ENCODE measurements at places on chromosomes 2 and 18.
A peak's percentile ranks its signal among the peaks of the same experiment; 100 is the strongest.

- peak; percentile 90 for DNase-seq
Measured at GRCh38 chr2:201807452-201807999, 1.2 kb downstream of the CDK15 start.

- no peak for DNase-seq
Measured at GRCh38 chr18:5972298-5972697, 77.0 kb upstream of the TMEM200C start.

GRCh38 chr2:173232956-173233744, 121.5 kb upstream of the CDCA7 start:
- DNase-seq: no peak

GRCh38 chr2:229825476-229825875, 96.3 kb downstream of the TRIP12 start:
- no peak for DNase-seq

DNA sequence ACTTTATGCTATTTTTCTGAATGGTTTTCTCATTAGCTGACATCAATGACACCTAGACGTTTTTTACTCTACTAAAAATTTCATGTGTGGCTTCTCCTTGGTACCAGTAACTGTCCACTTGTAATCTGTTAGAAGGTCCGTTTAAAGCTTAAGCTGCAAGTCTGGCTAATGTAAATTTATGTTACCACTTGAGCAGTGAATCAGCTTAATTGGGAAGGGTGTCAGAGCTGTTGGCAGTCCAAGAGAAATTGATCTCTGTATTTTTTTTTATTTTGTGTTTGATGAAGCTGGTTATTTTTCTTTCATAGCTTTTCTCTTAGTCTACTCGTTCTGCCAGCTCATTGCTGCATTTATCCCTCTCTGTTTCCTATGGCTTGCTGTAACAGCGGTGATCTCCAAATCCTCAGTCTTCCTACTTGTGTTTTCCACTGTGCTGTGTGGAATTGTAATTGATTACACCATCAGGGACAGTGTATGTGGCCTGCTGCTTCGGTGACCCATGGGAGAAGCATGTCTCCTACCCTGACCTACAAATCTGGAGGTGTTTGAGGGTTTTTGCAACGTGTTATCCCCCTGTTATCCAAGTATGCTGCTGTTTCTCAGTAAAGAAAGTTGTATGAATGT, 724.2 kb upstream of the REG3G start:
- DNase-seq: no peak

DNA sequence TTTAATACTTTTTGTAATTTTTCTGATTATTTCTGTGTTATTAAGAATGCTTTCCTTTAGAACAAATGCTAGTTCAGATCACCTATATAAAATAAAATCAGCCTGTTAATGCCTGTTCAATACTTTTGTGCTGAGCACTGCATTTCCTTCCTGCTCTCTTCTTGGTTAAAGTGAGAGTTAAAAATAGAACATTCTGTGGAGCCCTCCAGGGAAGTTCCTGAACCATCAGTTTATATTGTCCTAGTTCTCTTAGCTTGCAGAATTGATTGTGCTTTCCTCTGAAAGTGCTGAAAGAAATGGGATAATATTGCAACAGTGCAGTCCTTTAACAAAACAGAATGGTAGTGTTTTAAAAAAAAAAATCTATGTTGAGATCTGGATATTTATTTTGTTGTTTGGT, 74.6 kb upstream of the UBXN4 start:
- peak; percentile 1 for DNase-seq

DNA sequence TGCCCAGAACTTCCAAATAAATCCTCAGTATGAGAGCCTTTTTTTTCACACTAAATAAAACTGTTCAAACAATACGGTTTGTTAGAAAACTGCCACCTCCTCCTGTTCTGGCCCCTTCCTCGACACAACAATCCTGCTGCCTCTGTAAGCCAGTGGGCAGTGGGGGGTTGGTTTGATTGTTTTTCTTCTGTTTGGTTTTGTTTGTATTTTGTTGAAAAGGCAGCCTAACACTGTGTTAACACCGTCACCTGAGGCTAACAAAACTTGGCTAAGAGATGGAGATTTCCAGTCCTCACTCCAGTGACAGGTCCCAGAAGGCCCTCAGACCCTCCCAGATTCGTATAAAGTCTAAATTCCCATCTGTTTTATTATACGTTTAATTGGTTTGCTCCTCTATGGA, 402.1 kb downstream of the ZNF521 start:
- DNase-seq: no peak

- no peak for DNase-seq
Measured at GRCh38 chr2:16900405-16901025, 234.9 kb upstream of the CYRIA start.

DNA sequence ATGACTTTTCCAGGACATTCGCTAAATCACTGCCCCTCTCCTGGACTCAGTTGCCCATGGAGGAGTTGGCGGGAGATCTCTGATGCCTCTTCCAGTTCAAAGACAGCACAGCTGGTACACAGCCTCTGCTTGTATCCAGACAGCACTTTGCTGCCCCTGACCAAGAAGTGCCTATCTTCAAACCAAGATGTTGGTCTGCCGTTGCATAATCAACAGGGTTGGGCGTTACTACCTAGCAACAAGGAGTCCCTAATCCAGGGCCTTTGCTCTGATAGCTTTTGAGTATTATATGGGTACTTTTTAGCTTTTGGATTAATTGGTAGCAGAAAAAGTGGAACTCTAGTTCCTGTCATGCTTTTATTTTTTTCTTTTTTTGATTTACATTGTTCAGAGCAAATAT, 166.6 kb downstream of the FAM210A start:
- DNase-seq: no peak

DNA sequence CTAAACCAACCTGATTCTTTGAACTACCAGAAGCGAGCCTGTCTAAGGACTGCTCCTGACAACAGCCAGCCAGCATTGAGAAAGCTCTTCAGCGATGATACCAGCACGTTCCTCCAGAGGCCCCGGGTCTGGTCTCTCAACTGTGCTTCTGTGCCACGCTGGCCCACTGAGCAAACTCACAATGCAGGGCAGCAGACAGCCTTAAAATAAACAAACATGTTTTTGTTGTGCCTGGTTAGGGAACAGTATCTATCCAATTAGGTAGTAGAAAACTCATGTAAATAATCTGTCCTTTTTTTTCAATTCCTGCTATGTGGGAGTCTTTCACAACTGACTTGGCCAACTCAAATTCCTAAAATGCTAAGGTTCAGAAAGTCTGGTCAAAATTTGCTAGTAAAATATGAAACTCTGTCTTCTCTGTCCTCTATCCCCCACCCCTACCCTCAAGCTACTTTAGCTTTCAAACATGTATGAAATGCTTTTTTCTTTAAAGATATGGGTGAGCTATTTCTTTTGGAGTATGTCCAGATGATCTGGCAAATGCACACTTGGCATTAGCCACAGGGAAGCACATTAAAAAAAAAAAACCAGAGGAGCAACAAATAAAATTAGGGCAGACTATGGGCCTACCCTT, 21.4 kb upstream of the EML4 start:
- DNase-seq: no peak

DNA sequence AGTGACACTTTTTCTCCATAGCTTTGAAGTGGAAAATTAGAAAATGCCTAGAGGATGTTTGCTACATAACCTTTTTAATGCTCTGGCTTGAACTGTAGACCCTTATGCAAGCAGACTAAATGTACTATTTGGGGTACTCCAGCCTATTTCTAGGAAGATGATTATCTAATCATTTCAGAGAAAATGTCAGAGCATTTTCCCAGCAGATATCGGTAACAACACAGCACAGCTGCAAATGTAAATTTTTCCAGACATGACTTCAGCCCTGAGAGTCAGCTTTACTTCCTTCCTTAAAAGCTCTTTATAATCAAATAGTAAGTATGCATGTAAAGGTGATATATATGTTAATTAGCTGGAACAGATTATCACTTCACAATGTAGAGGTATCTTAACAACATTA, 1647.1 kb downstream of the SUCLG1 start:
- DNase-seq: no peak

GRCh38 chr2:72134408-72134996, 13.2 kb downstream of the CYP26B1 start:
- no peak for DNase-seq

- no peak for DNase-seq
Measured at GRCh38 chr2:228655331-228655730, 473.8 kb upstream of the SPHKAP start.

GRCh38 chr2:42063431-42064171, 15.8 kb downstream of the PKDCC start:
- no peak for DNase-seq

GRCh38 chr2:66568650-66569300, 133.8 kb downstream of the MEIS1 start:
- DNase-seq: no peak

DNA sequence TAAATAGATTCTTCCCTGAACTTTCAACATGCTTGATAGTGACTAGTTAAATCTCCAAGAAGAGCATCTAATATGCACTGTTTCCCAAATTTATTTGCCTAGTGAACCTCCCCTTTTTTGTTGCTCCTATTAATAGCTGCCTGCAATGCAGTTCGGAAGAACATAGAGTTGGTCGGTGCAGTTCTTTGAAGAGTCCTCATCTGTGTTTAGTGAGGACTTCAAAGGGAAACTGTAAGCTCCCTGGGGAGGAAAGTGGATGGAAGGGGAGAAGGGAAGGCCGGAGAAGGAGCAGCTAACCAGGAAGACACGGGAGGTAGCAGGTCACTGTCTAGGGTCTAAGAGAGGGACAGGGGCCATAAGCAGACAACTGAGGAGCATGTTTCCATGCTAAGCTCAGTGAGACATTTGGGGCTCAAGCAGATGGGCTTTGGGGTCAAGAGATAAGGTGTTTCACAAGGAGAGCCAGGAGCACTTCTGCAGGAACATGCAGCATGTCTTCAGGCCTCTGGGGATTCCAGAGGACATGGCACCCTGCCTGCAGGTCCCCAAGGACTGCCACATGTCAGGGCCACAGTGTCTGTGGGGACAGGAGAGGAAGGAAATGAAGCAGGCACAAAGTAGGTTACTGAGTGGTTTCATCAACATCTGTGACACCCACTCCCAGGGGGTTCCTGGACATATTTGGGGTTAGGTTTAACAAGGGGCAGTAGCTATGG, 48.7 kb upstream of the ANXA4 start:
- DNase-seq: no peak

DNA sequence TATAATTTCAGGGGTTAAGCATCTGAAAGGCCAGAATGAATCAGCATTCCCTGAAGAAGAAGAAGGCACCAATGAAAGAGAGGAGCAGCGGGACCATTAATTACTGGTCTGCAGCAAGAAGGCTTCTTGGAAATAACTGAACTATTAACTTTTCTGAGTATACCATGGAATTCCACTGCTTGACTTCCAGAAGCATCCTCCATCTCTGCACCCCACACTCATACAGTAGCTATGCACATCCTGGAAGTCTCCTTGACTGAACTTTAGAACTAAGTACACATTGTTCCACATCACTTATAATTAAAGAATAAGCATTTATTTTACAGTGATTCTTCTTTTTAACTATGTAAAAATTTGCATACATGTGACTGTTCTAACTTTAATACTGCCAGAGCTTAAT, 131.5 kb downstream of the PPP1R1C start:
- DNase-seq: no peak

DNA sequence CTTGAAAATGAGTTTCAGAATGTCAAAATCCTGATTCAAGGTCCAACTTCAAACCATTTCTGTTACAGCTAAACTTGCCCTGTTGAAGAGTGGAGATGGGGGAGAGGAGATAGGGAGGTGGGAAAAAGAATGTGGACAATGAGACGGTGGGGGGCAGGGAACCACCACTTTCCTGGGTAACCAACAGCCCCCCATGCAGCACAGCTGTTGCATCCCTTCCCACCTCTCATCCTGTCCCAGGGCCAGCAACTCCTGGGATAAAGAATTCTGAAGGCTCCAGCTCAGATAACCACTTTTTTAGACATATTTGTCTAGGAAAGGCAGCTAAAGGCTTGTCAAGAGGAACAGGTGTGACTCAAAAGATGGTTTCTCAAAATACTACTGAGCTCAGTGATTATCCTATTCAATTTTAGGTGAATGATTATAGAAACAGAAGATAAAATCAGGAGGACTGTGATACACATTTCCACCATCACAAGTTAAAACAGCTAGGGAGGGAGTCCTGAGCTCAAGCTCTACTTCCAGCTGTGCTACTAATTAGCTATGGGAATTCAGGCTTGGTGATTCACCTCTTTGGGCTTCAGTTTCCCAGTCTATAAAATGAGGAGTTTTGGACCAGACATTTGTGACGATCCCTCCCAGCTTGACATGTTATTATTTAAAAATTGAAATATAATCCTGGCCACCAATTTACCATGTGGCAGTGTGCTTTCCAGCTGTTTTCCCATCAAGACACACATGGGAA, 36.3 kb downstream of the HDHD2 start:
- DNase-seq: no peak

GRCh38 chr2:234971496-234971895, 19.7 kb downstream of the SH3BP4 start:
- no peak for DNase-seq

GRCh38 chr2:98539056-98539735, 69.1 kb downstream of the COA5 start:
- DNase-seq: no peak

DNA sequence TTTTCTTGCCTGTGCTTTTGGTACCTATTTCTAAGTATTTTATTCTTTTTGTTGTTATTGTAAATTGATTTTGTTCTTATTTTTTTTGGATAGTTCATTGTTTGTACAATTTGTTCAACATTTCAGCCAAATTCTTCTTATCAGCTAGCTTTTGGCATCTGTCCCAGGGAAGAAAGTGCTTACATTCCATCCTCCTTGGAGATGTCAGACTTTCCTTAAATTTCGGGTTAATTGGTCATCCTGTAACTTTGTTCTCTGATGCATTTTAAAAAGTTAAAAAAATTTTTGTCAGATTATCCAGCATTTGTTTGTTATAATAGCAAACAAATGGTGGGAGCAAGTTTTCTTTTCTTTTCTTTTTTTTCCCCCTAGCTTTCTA, 60.3 kb downstream of the PTH2R start:
- DNase-seq: peak; percentile 19

DNA sequence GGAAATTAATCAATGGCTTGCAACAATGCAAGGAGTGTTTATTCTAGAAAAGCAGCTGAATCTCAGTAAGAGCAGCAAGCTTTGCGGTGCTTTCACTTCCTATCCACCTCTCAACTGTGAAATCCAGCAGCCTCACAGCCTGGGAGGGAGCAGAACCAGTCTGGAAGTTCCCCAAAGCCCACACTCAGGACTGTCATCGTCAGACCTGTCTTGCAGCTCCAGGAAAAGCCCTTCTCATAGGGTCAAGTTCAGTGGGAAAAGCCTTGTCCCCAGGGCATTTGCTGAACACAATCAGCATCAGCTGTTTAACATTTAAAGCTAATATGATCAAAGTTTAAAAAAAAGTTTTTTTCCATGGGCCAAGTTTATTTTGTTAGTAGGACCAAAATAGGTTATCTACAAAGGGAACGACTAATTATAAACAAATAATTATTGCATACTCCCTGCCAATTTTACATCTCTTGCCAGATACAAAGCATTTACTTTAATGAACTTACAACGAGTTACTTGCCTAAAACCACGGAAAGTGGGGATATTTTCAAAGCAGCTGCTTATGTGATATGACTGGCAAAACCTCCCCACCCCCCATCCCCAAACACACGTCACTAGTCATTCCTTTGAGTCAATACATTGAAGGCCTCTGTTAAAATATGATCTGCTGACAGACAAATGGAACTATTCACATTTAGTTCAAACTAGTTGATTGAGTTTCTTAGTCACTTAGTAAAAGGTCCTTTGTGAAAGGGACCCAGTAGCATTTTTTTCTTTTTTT, 36.8 kb downstream of the PARD6G start:
- peak; percentile 4 for DNase-seq

GRCh38 chr2:195151711-195152110, 505.3 kb upstream of the SLC39A10 start:
- no peak for DNase-seq
